ENCODE measurements at places on chromosomes 6 and 20.
A peak's percentile ranks its signal among the peaks of the same experiment; 100 is the strongest.

DNA sequence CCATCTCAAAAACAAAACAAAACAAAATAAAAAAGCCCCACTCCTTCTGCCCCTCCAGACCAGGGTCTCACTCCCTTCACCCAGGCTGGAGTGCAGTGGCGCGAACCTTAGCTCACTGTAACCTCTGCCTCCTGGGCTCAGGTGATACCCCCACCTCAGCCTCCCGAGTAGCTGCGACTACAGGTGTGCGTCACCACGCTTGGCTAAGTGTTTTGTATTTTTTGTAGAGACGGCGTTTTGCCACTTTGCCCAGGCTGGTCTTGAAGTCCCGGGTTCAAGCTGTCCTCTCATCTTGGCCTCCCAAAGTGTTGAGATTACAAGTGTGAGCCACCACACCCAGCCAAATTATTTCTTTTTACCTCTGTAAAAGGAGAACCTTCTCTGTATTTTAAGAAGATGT lies 110.1 kb downstream of the NCOA3 start:
- no peak for DNase-seq

- peak; percentile 51 for DNase-seq
Measured at GRCh38 chr20:4813076-4813862, 91.6 kb downstream of the PRND start.

DNA sequence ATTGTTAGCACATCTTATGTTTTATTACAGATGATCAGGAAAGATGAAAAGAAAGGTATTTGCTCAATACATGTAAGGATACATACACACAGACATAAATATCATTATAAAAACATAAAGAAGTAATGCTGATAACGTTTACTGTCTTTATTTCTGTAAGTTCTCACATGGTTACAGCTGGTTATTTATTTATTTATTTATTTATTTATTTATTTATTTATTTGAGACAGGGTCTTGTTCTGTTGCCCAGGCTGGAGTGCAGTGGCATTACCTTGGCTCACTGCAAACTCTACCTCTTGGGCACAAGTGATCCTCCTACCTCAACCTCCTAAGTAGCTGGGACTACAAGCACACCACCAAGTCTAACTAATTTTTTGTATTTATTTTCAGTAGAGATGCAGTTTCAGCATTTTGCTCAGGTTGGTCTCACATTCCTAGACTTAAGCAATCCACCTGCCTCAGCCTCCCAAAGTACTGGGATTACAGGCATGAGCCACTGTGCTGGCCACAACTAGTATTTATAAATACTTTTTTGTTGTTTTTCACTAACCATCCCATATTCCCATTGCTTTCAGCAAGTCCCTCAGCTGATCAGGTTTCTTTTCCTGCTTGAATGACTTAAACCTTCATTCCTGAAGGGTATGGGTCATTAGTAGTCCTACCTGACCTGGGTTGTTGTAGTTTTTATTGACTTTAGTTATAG lies 35.8 kb downstream of the HLA-B start:
- no peak for DNase-seq

- DNase-seq, result peak; percentile 95
Measured at GRCh38 chr6:82247505-82248272, at the start of gene IBTK. Gene IBTK (minus strand): TSS chr6:82247744. CDS start chr6:82240486, 7,258 bp downstream.

- DNase-seq, result no peak
Measured at GRCh38 chr6:79913369-79913768, 34.0 kb downstream of the ELOVL4 start.

Data from NB4 (cell line).